ENCODE measurements at places on chromosomes 7 and 10.

- no peak for DNase-seq
Measured at GRCh38 chr7:711093-711921, 15.2 kb upstream of the DNAAF5 start.

GRCh38 chr7:68622500-68622899, 975.8 kb upstream of the AUTS2 start:
- no peak for DNase-seq

GRCh38 chr10:29691564-29692072, 56.8 kb upstream of the SVIL start:
- no peak for DNase-seq

DNA sequence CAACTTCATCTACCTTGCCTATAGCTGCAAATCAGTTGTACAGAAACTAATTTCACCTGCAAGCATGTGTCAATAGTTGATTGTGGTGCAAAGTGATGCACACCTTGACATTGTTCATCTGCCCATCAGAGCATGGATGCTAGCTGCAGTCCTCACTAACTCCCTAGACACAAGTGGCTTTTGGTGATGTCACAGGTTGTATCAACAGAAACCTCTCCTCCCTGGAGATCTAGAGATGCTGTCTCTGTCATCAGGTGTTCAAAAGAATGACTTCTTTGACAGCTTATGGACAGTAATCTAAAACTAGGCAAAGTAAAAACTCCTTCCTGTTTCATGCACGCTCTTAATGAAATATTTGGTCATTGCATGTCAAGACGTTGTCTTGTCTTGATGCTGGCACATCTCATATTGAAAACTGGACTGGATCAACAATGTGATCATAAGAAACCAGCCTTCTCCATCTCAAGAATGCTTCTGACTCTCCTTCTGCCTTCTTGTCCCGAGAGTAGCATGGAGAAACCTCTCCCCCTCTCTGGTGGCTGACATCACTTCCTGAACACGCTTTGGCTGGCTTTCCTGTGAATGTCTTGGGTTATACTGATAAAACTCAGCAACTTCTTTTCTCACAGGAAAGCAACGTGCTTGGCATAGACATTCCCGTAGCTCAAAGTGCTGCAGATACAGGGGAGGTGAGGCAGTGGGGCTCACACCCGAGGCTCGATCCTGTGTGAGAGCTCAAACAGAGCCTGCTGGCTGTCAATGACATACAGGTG, 176.2 kb upstream of the CDCA7L start:
- no peak for DNase-seq

DNA sequence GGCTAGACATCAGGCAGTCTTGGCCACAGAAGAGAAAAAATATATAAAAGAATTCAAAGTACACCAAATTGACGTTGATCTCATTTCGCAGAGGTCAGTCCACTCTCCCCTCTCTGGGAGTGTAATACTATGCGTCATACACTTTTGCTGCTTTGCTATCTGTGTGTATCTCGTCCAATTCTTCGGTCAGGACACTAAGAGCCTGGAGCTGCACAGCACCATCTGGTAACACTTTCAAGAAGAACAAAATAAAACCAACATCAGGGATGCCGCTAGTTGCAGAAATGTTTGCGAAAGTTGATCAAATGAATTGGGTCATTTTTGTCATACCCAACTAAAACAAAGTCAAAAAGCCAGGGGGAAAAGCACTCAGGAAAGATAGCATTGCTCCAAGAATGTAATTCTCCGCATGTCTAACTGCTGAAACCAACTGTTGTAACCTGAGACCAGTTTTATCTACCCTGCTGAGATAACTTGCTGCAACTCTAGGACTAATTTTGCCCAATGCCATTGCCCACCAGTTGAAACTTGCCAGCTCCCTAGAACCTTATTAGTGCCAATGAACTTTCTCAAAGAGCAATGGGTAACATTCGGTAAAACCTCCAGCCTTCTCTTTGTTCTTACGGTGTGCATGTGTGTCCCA, 23.0 kb downstream of the TMEM176A start:
- DNase-seq: no peak

DNA sequence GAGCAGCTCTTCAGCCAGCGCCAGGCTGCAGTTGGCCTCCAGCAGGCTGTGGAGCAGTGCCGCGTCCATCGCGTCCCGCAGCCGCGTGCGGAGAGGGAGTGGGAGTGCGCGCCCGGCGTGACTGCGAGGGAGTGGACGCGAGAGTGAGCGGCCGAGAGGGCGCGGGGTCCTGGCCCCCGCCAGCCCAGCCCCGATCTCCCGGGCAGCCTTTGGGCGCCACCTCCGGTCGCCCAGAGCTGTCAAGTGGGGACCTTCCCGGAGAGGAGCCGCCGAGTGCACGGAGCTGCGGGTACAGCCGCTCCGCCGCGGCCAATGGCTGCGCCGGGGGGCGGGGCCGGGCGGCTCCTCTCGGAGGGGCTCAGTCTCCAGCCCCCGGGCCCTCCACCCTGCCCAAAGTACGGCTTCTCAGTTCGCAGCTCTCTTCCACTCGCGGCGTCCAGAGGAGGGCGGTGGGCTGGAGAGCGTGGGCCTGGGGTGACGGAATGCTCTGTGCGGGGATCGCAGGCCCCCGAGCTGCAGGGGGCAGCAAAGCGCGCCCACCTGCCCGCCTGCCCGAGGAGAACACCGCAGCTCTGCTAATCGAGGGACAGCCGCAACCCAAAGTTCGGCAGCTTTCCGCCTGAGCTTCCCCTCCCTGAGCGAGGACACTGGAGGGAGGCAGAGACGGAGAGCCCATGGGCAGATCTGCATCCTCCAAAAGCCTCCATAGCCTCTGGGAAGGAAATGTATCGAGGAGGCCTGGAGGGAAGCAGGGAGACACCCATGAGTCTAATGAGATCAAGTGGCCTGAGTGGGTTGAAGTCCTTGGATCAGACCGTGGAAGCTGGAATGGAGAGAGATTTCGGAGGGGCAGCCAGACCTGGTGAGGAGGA, at the start of gene CRHR2:
Gene CRHR2, minus strand, starts transcription at position 245 of the 872 bp plus-strand sequence. Its CDS starts 176 bp downstream, at position 69.
- DNase-seq: no peak

- DNase-seq: peak; percentile 9
Measured at GRCh38 chr10:103416436-103417147, 20.2 kb downstream of the PDCD11 start.

- peak; percentile 58 for DNase-seq
Measured at GRCh38 chr10:129161150-129161549, 305.9 kb upstream of the MGMT start.

GRCh38 chr7:47264021-47264651, 317.8 kb downstream of the TNS3 start:
- peak; percentile 53 for DNase-seq

GRCh38 chr10:98481404-98481945, 34.7 kb upstream of the HPS1 start:
- no peak for DNase-seq

- no peak for DNase-seq
Measured at GRCh38 chr7:2051707-2052656, 180.8 kb downstream of the MAD1L1 start.

GRCh38 chr7:74355091-74355490, 65.9 kb downstream of the CLIP2 start:
- DNase-seq: no peak

GRCh38 chr10:12540341-12540781, 191.0 kb downstream of the CAMK1D start:
- DNase-seq: no peak

DNA sequence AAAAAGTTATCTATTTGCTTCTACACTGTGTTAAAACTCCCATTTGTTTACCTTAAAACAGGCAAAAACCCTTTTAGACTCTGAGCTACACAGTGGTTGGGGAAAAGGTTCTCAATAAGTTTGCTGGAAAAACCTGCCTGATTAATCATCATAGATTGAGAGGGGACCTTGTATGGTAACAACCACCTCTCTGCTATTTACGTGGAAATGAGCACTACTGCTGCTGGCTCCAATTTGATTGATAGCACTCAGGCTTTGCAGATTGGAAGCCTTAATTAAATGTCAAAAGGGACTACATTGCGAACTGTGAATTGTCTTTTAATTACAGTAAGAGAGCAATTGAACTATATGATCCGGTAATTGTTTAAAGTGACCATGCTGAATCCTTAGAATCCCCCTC, 119.0 kb upstream of the IMMP2L start:
- DNase-seq: no peak

DNA sequence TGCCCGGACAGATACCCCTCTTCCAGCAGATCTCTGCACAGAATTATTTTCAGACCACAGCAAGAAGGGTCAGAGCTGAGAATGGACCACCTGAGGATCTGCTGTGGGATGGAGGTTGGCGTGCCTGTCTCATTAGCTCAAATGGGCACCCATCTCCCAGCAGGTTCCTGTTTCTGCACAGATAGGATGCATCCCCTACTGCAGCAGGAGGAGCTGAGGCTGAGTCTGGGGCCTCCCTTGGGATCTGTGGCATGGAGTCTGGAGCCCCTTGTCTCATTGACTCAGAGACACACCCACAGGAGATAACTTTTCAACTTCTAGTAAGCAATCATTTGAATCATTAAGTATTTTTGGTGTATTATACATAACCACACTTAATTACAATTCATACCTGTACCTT, 212.7 kb downstream of the ADK start:
- DNase-seq: no peak

GRCh38 chr7:51446785-51447184, 130.2 kb upstream of the COBL start:
- no peak for DNase-seq

- no peak for DNase-seq
Measured at GRCh38 chr10:79437111-79437814, 8.2 kb downstream of the ZCCHC24 start.

GRCh38 chr7:70132852-70133690, 534.8 kb downstream of the AUTS2 start:
- no peak for DNase-seq

- no peak for DNase-seq
Measured at GRCh38 chr10:107415446-107415845, 250.9 kb upstream of the SORCS1 start.

DNA sequence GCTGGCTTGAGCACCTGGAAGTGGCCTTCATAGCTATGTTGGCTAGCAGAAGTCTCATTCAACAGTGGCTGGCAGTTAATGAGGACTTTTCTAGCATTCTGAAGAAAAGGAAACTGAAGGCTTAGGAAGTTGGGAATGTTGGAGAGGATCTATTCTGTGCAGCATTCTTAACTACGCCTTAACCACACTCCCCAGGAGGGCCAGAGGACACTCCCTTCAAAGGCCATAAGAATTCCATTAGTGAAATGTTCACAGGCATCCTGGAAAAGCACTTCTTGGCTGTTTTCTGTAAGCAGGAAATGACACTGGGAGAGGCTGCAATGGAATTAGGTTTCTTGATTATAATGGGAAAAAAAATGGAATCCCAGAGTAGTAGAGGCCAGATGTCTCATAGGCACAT, 188.9 kb downstream of the ARHGAP12 start:
- DNase-seq: no peak

GRCh38 chr10:22824984-22825383, 102.9 kb upstream of the ARMC3 start:
- DNase-seq: no peak

DNA sequence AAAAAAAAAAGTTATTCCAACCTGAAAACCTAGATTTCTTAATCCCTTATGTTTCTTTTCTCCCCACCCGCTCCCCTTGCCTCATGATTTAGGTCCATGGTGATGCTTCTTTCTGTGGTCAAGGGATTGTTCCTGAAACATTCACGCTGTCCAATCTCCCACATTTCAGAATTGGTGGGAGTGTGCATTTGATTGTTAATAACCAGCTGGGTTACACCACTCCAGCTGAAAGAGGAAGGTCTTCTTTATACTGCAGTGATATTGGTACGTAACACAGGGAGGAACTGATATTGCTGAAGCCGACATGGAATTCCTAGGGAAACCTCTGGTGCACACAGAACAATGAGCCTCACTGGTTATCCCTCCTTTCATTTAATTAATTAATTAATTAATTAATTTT, 22.7 kb downstream of the DHTKD1 start:
- DNase-seq: no peak

DNA sequence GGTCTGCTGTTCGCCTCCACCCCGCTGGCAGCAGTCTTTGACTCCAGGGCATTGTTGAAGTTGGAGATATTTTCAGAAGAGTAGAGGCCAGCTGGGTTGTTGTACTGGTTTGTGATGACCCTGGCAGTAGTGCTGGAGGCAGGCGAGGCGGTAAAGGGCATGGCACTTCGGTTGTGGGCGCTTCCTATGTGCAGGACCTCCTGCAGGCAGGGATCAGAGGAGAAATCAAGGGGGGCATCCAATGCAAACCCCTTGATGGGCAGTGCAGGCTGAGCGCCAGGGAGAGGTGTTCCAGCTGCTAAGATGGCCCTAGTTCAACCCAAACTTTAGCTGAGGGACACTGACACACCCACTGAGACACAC, 27.0 kb downstream of the PDLIM1 start:
- DNase-seq: no peak

DNA sequence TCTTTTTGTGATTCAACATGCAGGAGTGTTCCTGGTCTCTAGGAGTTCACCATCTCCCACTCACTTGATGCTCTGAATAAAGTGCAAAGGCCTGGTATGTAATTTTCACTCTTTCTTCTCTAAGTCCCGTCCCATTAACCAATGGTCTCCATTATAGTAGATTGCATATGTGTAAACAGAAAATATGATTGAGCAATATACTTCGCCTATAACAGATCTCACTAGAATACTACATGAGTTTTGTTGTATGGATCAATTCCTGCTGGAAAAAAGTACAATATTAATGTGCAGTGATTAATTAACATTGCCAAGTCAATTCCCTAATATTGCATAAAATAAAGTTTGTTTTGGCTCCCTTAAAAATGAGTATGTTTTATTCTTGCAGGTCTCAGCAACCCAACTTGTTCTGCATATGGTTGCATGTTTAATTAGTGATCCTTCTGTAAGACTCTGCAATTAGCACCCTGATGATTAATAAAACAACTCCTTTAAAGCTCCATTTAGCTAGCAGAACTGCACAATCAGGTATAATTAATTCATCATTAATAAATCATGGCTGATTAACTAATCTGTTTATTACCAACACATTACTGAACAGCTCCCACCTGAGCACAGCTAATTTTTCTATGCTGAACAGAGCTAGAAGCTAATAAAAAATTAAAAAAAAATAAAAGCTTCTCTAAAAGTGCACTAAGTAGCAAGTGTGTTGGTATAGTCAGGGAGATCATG, 37.8 kb upstream of the ATOH7 start:
- DNase-seq: no peak

DNA sequence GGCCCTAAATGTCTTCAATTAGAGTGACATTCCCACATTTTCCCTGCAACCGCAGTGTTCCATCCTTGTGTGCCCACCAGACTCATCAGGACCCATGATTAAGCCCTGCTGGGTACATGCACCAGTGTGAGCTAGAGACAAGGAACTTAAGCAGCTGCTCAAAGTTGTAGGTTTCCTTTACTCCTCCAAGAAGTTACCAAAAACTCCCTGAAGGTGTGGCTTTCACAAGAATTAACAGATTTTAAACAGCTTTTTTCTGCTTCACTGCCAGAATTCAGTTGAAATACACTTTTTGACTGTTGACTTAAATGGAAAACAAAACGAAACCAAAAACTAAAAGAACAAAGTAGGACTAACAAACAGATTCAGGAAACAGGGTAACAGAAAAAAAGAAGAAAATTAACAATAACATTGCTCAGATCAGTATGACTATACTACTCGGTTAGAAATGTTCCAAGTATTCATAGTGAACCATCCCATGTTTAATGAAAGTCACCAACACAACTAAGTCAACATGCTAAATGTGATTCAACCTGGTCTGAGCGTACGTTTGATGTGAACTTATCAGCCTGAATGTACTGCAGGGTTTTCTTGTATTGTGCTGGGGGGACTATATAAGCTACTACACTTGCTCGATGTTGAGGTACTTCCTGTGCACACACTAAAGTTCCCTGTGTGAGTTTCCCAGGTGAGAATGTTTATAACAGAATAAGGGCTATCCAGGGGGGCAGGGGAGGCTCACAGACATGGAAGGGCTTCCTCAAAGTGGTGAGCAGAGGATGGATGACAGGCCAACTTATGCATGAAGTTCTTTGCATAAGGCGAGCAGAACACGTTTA, 22.2 kb downstream of the SLC37A3 start:
- no peak for DNase-seq
